HCT116 (cell line): ENCODE measurements at places on chromosomes 12 and 14.

GRCh38 chr14:55265197-55265596, 6.0 kb upstream of the FBXO34 start:
- H3K4me3 ChIP-seq = no peak overlapping the region
- H3K36me3 ChIP-seq = no peaks in the 10 kb centered on the region
- H3K4me1 ChIP-seq = no peaks in the 10 kb centered on the region; the same call in 1 of the 2 replicates
- no peaks in the 10 kb centered on the region for H3K27me3 ChIP-seq
- no peak overlapping the region for H3K27ac ChIP-seq

DNA sequence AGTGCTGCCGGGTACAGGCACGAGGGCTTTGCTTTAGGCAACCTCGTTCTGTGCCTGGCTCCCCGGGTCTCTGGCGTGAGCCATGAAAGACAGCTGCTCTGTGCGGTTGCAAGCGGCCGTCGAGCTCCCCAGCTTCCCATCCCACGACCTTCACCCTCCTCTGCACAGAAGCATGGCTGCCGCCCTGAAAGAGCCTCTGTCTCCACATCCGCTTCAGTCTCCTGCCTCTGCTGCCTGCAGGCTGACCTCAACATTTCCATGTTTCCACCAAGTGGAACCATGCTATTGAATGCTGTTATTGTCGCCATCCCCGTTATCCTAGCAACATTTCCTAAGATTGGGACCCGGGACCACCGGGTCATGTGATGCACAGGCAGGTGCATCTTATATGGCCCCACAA, 57.1 kb downstream of the KDM2B start:
- no peak overlapping the region for H3K27ac ChIP-seq
- no peaks in the 10 kb centered on the region for H3K27me3 ChIP-seq
- H3K4me1 ChIP-seq = peaks cover 11% of the 10 kb centered on the region
- H3K36me3 ChIP-seq = no peaks in the 10 kb centered on the region
- no peak overlapping the region for H3K4me3 ChIP-seq

- H3K36me3 ChIP-seq = no peaks in the 10 kb centered on the region
- no peak for DNase-seq
- peaks cover 17% of the 10 kb centered on the region for H3K4me1 ChIP-seq
- H3K4me3 ChIP-seq = peak overlapping the region; percentile 6; the same call in 1 of the 2 replicates
- H3K27ac ChIP-seq = peak overlapping the region; percentile 10; the same call in 1 of the 2 replicates
- H3K27me3 ChIP-seq = no peaks in the 10 kb centered on the region
Observed at GRCh38 chr12:57214398-57214781, 2.2 kb upstream of the NXPH4 start.

- H3K4me3 ChIP-seq = no peak overlapping the region
- no peaks in the 10 kb centered on the region for H3K27me3 ChIP-seq
- peaks cover 13% of the 10 kb centered on the region for H3K4me1 ChIP-seq
- DNase-seq = no peak
Observed at GRCh38 chr12:6784761-6785160, 4.6 kb upstream of the CD4 start.

- H3K27ac ChIP-seq = no peak overlapping the region
- no peaks in the 10 kb centered on the region for H3K36me3 ChIP-seq
- H3K27me3 ChIP-seq = no peaks in the 10 kb centered on the region
- H3K4me3 ChIP-seq = no peak overlapping the region
Observed at GRCh38 chr12:124032265-124032886, 59.4 kb downstream of the ZNF664 start.

- peak overlapping the region; percentile 52 for H3K4me3 ChIP-seq
- H3K27ac ChIP-seq = peak overlapping the region; percentile 73
- H3K27me3 ChIP-seq = no peaks in the 10 kb centered on the region
- peaks cover 33% of the 10 kb centered on the region for H3K4me1 ChIP-seq
- peak; percentile 82 for DNase-seq
- no peaks in the 10 kb centered on the region for H3K36me3 ChIP-seq
Observed at GRCh38 chr12:6092784-6093722, 31.4 kb downstream of the VWF start.

DNA sequence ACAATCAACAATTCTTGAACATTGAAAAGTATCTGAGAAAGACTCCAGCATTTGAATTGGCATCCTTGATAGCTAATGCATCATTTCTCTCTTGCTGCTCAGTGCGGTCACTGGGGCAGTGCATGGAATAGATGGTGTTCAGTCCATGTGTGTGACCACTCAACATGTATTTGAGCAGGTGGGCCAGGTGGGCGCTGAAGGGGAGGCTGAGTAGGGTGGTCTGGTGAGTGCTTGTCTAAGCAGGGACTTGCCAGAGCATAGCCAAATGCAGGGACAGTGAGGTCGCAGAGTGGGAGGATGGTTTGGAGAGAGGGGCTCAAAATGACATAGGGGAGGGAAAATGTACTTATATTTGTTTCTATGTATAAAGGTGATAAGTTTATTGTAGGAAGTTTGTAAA, 409.0 kb downstream of the TMEM121 start:
- no peaks in the 10 kb centered on the region for H3K36me3 ChIP-seq
- H3K4me1 ChIP-seq = no peaks in the 10 kb centered on the region
- no peak overlapping the region for H3K27ac ChIP-seq
- no peak for DNase-seq

- H3K27me3 ChIP-seq = no peaks in the 10 kb centered on the region
- H3K4me1 ChIP-seq = peaks cover 7% of the 10 kb centered on the region
- no peak overlapping the region for H3K27ac ChIP-seq
Observed at GRCh38 chr12:19575337-19576243, 136.3 kb downstream of the AEBP2 start.

GRCh38 chr12:102964872-102965271, 7.4 kb downstream of the ASCL1 start:
- H3K36me3 ChIP-seq = no peaks in the 10 kb centered on the region
- no peak overlapping the region for H3K4me3 ChIP-seq
- peaks cover 35% of the 10 kb centered on the region for H3K27me3 ChIP-seq
- DNase-seq = no peak

DNA sequence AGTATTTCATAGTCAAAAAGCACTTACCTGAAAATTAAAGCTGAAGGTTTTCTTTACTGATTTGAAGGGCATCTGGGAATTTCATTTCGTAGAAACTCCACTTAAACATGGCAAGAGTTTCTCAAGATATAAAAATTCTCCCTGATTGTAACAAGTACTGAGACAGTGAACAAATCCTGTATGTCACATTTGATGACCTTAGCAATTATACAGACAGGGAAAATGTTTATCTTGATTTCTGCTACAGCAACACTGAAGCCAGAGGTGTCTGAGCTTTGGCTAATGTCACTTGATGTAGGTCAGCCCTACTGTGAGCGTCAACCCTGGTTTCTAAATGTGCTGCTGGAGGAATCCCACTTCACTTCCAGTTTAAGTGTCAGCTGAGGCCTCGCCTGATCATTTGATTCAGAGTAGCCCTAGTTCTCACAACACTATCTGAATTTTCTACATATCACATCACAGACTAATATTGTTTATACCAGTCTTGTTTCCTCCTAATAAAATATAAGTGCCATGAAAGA, 20.9 kb downstream of the RTRAF start:
- H3K4me1 ChIP-seq = no peaks in the 10 kb centered on the region
- DNase-seq = no peak
- no peak overlapping the region for H3K4me3 ChIP-seq
- H3K27me3 ChIP-seq = no peaks in the 10 kb centered on the region
- peaks cover 46% of the 10 kb centered on the region; the same call in 1 of the 2 replicates for H3K36me3 ChIP-seq
- no peak overlapping the region for H3K27ac ChIP-seq

GRCh38 chr14:101552786-101553231, 8.5 kb upstream of the DIO3 start:
- H3K4me1 ChIP-seq = peaks cover 13% of the 10 kb centered on the region
- H3K4me3 ChIP-seq = 0 out of 2 replicates have a peak overlapping the region, but pooled peaks have one; percentile 11
- no peak overlapping the region for H3K27ac ChIP-seq
- no peak for DNase-seq
- H3K27me3 ChIP-seq = no peaks in the 10 kb centered on the region

GRCh38 chr12:2054091-2055018, 1.6 kb downstream of the CACNA1C start:
- H3K27me3 ChIP-seq = peaks cover 21% of the 10 kb centered on the region; the same call in 1 of the 2 replicates
- H3K4me3 ChIP-seq = no peak overlapping the region
- DNase-seq = no peak
- H3K4me1 ChIP-seq = no peaks in the 10 kb centered on the region
- H3K36me3 ChIP-seq = no peaks in the 10 kb centered on the region

DNA sequence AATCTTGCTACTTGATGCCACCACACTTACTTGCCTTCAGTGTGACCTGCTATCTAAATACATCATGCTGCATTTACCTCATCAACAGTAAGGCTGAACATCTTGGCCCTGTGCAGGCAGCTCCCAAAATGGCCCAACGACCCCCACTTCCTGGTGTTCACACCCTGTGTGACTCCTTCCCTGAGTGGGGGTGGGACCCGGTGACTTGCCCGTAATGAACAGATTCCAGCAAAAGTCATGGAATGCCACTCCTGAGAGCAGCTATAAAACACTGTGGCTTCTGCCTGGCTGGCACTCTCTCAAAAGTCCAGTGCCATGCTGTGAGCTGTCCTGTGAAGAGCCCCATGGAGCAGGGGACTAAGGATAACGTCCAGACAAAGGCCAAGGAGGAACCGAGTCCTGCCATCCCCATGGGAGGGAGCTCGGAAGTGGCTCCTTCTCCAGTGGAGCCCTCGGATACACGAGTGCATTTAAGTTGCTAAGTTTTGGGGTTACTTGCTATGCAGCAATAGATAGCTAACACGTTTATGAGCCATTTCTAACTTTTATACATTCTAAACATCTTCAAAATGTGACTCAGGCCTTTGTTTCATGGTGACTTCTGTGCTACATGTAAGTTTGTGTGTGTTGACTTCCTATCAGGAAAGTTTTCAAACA, 33.0 kb downstream of the P2RX2 start:
- DNase-seq = no peak
- no peaks in the 10 kb centered on the region for H3K4me1 ChIP-seq
- H3K27me3 ChIP-seq = no peaks in the 10 kb centered on the region
- H3K4me3 ChIP-seq = no peak overlapping the region

GRCh38 chr12:97223419-97223818, 239.2 kb upstream of the RMST start:
- H3K36me3 ChIP-seq = no peaks in the 10 kb centered on the region
- no peak for DNase-seq
- no peaks in the 10 kb centered on the region; the same call in 1 of the 2 replicates for H3K27me3 ChIP-seq
- H3K27ac ChIP-seq = no peak overlapping the region
